ENCODE measurements at places on chromosomes 6 and 20.

- H3K4me1 ChIP-seq, result peaks cover 10% of the 10 kb centered on the region
- H3K4me3 ChIP-seq, result no peak overlapping the region
- no peaks in the 10 kb centered on the region for H3K27me3 ChIP-seq
- no peaks in the 10 kb centered on the region for H3K36me3 ChIP-seq
These were observed 75.4 kb downstream of the RPP40 start for GRCh38 chr6:4928426-4928825.

DNA sequence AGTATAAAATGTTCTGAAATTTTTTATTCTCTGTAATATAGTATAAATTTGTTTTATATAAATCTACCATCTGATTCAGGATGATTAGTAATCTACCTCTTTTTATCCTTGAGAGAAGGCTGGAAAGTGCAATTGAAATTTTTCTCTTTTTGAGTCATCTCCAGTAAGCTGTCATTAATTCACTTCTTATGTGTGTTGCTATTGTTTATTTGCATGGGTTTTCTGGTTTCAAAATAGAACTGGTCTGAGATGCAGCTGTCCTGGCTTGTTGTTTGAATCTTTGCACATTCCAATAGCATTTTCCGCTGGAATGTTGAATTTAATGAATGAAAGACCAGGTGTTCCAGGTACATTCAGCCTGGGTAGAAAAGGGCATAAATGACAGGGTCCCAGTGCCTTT, 24.3 kb upstream of the TAB2 start:
- H3K4me3 ChIP-seq, result no peak overlapping the region
- DNase-seq, result no peak
- H3K4me1 ChIP-seq, result no peaks in the 10 kb centered on the region
- H3K27me3 ChIP-seq, result no peaks in the 10 kb centered on the region

DNA sequence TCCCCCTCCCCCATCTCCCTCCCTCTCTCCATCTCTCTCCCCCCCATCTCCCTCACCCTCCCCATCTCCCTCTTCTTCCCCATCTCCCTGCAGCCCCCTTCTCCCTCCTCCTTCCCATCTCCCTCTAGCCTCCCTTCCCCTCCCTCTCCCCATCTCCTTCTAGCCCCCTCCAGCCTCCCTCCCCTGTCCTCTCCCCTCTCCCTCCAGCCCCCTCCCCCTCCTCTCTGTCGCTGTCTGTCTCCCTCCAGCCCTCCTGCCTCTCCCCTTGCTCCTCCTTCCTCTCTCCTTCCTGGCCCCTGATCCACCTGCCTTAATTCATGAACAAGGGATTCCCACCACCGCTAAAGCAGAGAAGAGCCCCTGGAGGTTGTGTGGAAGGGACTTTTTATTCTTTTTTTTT, 26.9 kb upstream of the CHMP4B start:
- no peak overlapping the region for H3K27ac ChIP-seq
- H3K27me3 ChIP-seq, result no peaks in the 10 kb centered on the region
- no peak overlapping the region for H3K4me3 ChIP-seq
- no peak for DNase-seq
- no peaks in the 10 kb centered on the region for H3K36me3 ChIP-seq
- H3K4me1 ChIP-seq, result peaks cover 8% of the 10 kb centered on the region

DNA sequence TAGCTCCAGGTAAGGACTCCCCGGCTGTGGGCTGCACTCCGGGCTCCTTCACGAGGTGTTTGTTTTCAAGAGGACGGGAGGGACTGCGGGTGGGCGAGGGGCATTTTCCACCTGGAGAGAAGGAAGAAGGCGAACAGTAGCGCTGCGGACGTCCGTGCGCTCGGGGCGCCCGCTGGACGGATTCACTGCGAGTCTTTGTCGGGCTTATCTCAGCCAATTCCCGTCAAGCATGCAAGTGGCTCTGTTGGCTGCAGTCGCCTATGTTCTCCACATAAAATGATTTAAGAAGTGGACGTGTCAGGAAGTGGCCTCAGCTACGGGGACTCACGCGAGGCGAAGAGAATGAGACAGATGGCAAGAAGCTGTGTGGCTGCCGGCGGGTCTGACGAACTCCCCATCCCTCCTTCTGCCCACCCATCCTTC, 332 bp downstream of the GRIK2 start:
- no peaks in the 10 kb centered on the region for H3K36me3 ChIP-seq
- no peak for DNase-seq
- no peak overlapping the region for H3K27ac ChIP-seq
- H3K4me3 ChIP-seq, result peak overlapping the region; percentile 58

DNA sequence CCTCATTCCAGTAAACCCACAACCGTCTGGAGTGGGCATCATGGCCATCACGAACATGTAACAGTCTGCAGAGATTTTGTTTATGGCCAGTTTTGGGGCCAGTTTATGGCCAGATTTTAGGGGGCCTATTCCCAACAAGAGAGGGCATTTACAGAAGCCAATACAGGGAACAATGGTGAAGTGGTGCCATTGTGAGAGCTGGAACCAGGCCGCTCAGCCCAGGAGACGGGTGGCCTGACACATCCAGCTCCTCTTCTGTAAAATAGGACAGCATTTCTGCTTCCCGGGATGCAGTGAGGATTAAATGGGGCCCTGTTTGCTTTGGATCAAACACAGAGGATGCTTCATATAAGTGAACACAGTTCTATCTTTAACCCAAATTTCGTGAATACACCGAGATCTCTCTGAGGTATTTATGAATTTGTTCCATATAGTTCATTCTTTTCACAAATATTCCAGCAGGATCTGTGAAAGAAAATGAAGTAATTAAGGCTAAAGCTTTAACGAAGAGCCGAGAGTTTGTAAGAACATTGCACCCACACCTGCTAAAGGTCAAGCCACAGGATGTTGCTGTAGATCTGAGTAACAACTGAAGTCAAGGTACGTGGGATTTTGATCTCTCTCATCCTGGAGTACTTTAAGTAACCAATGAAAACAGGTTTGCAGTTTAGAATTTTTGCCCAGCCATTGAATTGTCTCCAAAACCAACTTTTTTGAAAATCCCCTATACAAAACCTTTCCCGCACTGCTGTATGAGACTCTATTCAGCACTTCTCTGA, 14.5 kb upstream of the SIRPG start:
- H3K4me3 ChIP-seq, result no peak overlapping the region
- no peak for DNase-seq
- no peaks in the 10 kb centered on the region for H3K36me3 ChIP-seq
- H3K27ac ChIP-seq, result no peak overlapping the region

GRCh38 chr6:74857157-74857556, 348.7 kb downstream of the COL12A1 start:
- no peaks in the 10 kb centered on the region for H3K4me1 ChIP-seq
- no peak for DNase-seq
- no peaks in the 10 kb centered on the region for H3K27me3 ChIP-seq
- no peak overlapping the region for H3K27ac ChIP-seq
- H3K4me3 ChIP-seq, result no peak overlapping the region

DNA sequence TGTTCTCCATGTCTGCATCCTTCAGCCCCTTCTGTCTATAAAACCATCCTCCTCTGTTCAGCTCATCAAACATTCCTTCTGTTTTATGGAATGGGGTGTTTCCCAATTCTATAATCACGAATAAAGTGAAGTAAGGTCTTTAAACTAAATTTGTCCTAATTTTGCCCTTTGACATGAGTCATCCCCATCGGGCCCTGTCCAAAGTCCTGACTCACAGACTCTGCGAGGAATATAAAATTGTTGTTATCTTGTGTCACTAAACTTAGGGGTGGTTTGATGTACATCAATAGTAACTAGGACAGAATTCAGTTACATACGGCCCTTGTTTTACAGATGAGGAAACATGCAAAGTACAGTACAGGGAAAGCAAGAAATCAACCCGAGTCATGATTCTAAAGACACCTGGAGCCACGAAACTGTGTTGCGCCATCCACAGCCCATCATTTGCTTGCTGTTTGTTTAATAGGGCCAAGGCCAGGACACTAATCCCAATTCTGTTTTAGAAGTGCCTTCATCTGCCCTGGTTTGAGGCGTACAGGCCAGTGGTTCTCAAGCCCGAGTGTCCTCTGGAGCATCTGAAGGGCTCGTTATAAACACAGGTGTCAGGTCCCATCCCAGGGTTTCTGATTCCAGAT, 2.8 kb downstream of the ACSS1 start:
- H3K4me1 ChIP-seq, result peaks cover 33% of the 10 kb centered on the region
- no peak overlapping the region for H3K4me3 ChIP-seq

GRCh38 chr6:170523256-170524171, 29.6 kb downstream of the PSMB1 start:
- no peak for DNase-seq
- no peaks in the 10 kb centered on the region for H3K36me3 ChIP-seq
- H3K27ac ChIP-seq, result no peak overlapping the region
- H3K4me3 ChIP-seq, result no peak overlapping the region
- H3K4me1 ChIP-seq, result no peaks in the 10 kb centered on the region

DNA sequence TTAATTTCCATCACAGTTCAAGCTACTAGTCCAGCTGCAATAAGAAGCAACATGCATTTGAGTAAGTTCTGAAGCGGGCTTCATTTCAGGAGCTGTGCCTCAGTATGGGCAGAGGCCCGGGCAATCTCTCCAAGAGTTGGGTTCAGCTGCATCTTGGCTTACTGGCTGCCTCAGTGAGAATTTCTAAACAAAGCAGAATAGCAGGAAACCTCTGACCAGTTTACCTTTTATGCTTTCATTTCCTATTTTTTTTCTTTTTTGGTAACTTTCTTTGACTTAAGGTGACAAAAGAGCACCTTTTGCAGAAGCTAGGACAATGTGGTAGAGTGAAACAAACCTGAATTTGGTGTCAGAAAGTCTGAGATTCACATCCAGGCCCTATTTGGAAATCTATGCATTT, 51.0 kb upstream of the FBXO30 start:
- DNase-seq, result no peak
- H3K27ac ChIP-seq, result no peak overlapping the region
- no peaks in the 10 kb centered on the region for H3K36me3 ChIP-seq
- H3K27me3 ChIP-seq, result no peaks in the 10 kb centered on the region
- no peak overlapping the region for H3K4me3 ChIP-seq

GRCh38 chr6:135141728-135142127, 39.4 kb upstream of the MYB start:
- H3K27ac ChIP-seq, result no peak overlapping the region
- DNase-seq, result no peak
- 0 out of 2 replicates have a peak, but pooled peaks cover 6% of the 10 kb centered on the region for H3K27me3 ChIP-seq
- H3K4me3 ChIP-seq, result no peak overlapping the region

DNA sequence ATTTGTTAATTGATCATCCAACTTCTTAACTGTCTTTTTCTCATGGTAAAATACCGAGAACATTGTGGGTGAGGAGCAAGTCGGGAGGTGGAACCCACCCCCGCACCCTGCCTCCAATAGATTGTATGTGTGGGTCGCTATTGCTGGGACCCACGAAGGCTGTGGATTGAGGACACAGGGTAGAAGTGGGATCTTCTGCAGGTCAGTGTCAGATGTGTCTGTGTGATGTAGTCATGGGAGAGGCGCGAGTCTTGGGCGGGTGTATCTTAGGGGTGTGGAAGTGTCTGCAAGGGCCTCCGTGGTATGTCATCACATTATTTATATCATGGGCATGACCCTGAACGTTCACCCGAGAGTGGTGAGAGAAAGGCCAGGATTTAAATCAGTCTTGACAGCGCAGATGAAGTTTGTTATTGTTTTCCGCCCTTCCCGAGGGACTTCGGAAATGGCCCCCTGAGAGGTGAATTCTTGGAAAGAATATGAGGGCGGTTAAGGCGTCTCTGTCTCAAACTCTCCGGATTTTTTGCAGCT, 472 bp upstream of the PAQR8 start:
- no peaks in the 10 kb centered on the region for H3K36me3 ChIP-seq
- no peaks in the 10 kb centered on the region for H3K27me3 ChIP-seq
- peaks cover 8% of the 10 kb centered on the region for H3K4me1 ChIP-seq
- peak overlapping the region; percentile 77 for H3K4me3 ChIP-seq

GRCh38 chr6:38452816-38453660, 186.7 kb downstream of the BTBD9 start:
- H3K4me3 ChIP-seq, result no peak overlapping the region
- no peak for DNase-seq
- no peaks in the 10 kb centered on the region for H3K27me3 ChIP-seq
- H3K36me3 ChIP-seq, result no peaks in the 10 kb centered on the region
- 0 out of 2 replicates have a peak, but pooled peaks cover 2% of the 10 kb centered on the region for H3K4me1 ChIP-seq

- H3K4me1 ChIP-seq, result no peaks in the 10 kb centered on the region
- no peak for DNase-seq
- no peak overlapping the region for H3K4me3 ChIP-seq
- no peaks in the 10 kb centered on the region for H3K27me3 ChIP-seq
- no peak overlapping the region for H3K27ac ChIP-seq
These were observed 78.3 kb downstream of the ATG5 start for GRCh38 chr6:106247293-106247692.

- H3K27ac ChIP-seq, result no peak overlapping the region
- H3K36me3 ChIP-seq, result no peaks in the 10 kb centered on the region
- H3K4me3 ChIP-seq, result no peak overlapping the region
These were observed 6.2 kb downstream of the JPH2 start for GRCh38 chr20:44180814-44181213.

GRCh38 chr20:58173091-58173490, 55.4 kb downstream of the ANKRD60 start:
- H3K36me3 ChIP-seq, result no peaks in the 10 kb centered on the region
- no peaks in the 10 kb centered on the region for H3K4me1 ChIP-seq
- DNase-seq, result no peak
- H3K27me3 ChIP-seq, result no peaks in the 10 kb centered on the region
- no peak overlapping the region for H3K27ac ChIP-seq
- H3K4me3 ChIP-seq, result no peak overlapping the region

- H3K36me3 ChIP-seq, result no peaks in the 10 kb centered on the region
- no peak for DNase-seq
- H3K27ac ChIP-seq, result no peak overlapping the region
These were observed 212.0 kb downstream of the ZMYND8 start for GRCh38 chr20:47144463-47144862.

DNA sequence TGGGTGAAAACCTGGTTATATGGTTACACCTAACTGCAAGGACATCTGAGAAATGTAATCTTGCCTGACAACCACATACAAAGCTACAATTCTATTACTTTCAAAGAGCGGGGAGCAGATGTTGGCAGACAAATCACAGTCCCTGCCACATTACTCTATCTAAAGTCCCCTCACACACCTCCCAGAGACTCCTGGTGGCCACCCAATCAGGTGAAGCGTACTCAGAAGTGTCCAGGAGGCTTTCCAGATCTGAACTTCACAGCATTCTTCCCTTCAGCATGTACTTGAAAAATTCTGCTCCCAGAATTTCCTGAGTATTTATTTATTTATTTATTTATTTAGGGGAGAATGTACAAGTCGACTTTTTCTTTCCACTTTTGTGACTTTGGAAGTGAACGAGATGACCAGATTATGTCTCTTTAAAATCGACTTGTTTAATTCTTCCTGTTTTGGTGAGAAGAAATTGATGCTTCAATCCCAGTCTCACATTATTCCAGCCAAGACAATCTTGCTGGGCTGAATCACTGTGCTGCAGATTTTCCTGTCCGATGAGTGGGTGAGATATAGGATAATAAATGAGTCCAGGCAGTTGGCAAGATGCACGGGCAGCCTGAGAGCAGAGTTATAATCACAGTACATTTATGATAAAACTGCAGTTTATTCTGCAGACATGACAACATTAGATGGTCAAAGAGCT, 46.9 kb upstream of the POPDC3 start:
- no peak for DNase-seq
- no peak overlapping the region for H3K4me3 ChIP-seq
- H3K27me3 ChIP-seq, result no peaks in the 10 kb centered on the region
- no peak overlapping the region for H3K27ac ChIP-seq
- no peaks in the 10 kb centered on the region for H3K36me3 ChIP-seq
- no peaks in the 10 kb centered on the region for H3K4me1 ChIP-seq

- no peak for DNase-seq
- H3K27ac ChIP-seq, result no peak overlapping the region
- H3K4me1 ChIP-seq, result no peaks in the 10 kb centered on the region
These were observed 81.3 kb upstream of the ASCC3 start for GRCh38 chr6:100962466-100962865.
